ENCODE measurements at places on chromosomes 3 and 15. TPM values are rescaled to one million over a fixed set of nuclear protein-coding genes. Genes with fewer than 3 reads are reported as not detected.

Gene ZNF106
- total RNA-seq: 20.2 TPM

Gene ADPRH
- total RNA-seq: 2.0 TPM

Gene ALDH1L1
- 0.15 TPM for total RNA-seq

Gene FAM3D
- total RNA-seq: not detected

Gene SEMA7A
- total RNA-seq: 24.7 TPM

Gene ROPN1
- total RNA-seq: not detected

Gene LINGO1
- not detected for total RNA-seq

Gene SERPINI2
- not detected for total RNA-seq

Gene NANOGP8
- total RNA-seq: not detected

Gene CLRN1
- total RNA-seq: not detected

Gene TIMMDC1
- total RNA-seq: 71.5 TPM

Gene GABRG3
- total RNA-seq: not detected

Gene CYP11A1
- 0.84 TPM for total RNA-seq

Gene HTR3E
- not detected for total RNA-seq

Gene NUP210
- total RNA-seq: not detected

Gene ATP2B2
- not detected for total RNA-seq

Gene TTLL13
- total RNA-seq: not detected

Gene CDCP1
- 23.2 TPM for total RNA-seq

Gene CIDEC
- 0.15 TPM for total RNA-seq

Gene CP
- total RNA-seq: 0.17 TPM

Gene TRIM71
- total RNA-seq: not detected

Gene HAPLN3
- 4.9 TPM for total RNA-seq

Gene FETUB
- not detected for total RNA-seq

Gene RAB8B
- 32.1 TPM for total RNA-seq

Gene SCAMP2
- 52.6 TPM for total RNA-seq

Gene GCNT3
- total RNA-seq: not detected

Gene TGM5
- total RNA-seq: not detected
